Kidney (tissue), 22 donors: ENCODE measurements at places on chromosomes 11 and 22. TPM values are rescaled to one million over a fixed set of nuclear protein-coding genes. Genes with fewer than 3 reads are reported as not detected.

OR56A1 gene
- 0.03 TPM for total RNA-seq

DNA sequence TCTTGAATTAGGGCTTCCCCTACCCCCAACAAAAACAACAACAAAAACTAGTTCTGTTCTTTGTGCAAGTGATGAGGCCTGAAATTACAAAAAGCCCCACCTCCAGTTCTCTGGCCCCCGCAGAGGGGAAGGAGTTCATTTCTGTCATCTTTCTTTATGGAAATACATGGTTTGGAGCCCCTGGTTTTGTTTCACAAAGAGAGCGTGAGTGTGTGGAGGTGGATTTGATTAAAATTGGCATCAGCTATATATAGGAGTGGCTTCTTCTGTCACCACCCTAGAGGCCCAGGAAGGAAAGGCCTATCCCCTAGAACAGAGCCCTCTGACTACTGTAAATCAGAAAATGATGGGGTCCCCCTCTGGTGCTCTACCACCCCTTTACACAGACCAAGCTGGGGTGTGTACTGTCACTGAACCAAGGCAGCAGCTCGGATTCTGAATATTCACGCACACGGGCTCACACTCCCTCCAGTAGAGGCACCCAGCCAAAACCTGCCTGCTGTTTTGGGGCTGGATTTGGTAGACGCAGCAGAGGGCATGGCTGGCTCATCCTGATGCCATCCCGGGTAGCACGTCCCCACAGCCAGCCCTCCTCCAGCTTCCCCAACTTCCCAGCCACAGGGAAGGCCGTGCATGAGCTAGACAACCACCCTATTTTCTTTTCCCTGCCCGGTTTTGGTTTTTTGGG, 19.4 kb downstream of the RCOR2 start:
- DNase-seq, result no peak
- H3K27ac ChIP-seq, result no peak overlapping the region
- peaks cover 74% of the 10 kb centered on the region for H3K36me3 ChIP-seq
- H3K27me3 ChIP-seq, result no peaks in the 10 kb centered on the region
- H3K4me1 ChIP-seq, result no peaks in the 10 kb centered on the region

PDXP gene
- 6.3 TPM for total RNA-seq

GRCh38 chr11:5242208-5242607, 7.4 kb downstream of the HBG1 start:
- no peak overlapping the region for H3K27ac ChIP-seq
- H3K4me3 ChIP-seq, result no peak overlapping the region
- no peaks in the 10 kb centered on the region for H3K36me3 ChIP-seq
- no peaks in the 10 kb centered on the region for H3K4me1 ChIP-seq
- no peak for DNase-seq

DNA sequence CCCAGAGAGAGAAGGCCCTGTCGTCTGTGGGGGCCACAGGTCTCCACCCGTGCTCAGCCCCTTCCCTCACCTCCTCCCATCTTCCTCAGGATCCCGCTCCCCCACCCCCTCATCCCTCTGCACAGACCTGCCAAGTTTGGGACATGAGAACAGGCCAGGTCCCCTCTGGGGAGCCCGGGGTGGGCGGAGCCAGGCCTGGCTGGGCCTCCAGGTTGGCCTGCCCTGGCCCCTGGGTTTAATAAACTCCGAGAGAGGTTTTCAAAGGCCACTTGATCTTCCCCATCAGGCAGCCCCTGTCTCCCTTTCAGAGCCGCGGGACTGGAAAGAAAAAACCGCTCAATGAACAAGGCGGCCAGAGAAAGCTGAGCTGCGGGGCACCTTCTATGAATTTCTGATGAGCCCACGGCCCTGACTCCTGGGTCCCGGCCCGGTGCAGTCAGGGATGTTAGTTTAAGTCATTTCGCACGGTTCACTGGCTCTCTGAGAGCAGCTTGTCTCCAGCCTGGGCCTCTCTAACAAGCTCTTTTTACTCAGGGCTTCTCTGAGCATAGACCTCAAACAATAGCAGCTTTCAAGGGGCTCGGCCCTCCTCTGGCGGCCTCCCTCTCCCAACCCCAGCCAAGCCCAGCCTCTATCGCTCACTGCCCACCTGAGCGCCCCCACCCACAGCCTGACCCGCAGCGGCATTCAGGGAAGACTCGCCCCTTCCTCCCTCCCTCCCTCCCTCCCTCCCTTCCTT, 64.8 kb downstream of the RPUSD4 start:
- peaks cover 2% of the 10 kb centered on the region for H3K4me1 ChIP-seq
- no peaks in the 10 kb centered on the region for H3K27me3 ChIP-seq
- no peaks in the 10 kb centered on the region for H3K36me3 ChIP-seq
- H3K4me3 ChIP-seq, result no peak overlapping the region
- peak; percentile 89 for DNase-seq

GRCh38 chr11:70252844-70253243, 17.6 kb upstream of the PPFIA1 start:
- H3K4me1 ChIP-seq, result no peaks in the 10 kb centered on the region
- no peaks in the 10 kb centered on the region for H3K27me3 ChIP-seq
- no peak overlapping the region for H3K4me3 ChIP-seq
- H3K36me3 ChIP-seq, result no peaks in the 10 kb centered on the region
- H3K27ac ChIP-seq, result no peak overlapping the region

DNA sequence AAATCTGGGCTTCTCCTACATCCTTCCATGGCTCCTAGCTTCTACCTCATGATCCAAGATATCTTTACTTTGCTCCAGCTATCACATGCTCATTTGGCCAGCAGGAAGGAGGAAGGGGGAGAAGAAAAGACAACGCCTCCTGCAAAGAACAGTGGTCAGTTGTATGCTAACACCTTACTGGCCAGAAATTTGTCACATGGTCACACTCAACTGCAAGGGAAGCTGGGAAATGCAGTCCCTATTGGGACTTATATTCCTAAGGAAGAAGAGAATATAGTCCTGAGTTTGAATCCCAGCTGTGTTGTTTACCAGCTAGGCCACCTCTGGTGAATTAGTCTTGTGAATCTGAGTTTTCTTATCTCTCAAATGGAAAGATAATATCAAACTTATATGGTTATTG, 272.0 kb downstream of the BLID start:
- H3K4me3 ChIP-seq, result no peak overlapping the region
- H3K36me3 ChIP-seq, result no peaks in the 10 kb centered on the region
- H3K27me3 ChIP-seq, result no peaks in the 10 kb centered on the region
- no peak for DNase-seq

PIH1D2 gene
- 7.5 TPM for total RNA-seq

GP1BB gene
- total RNA-seq, result 1.9 TPM

EFCAB6 gene
- 11.8 TPM for total RNA-seq

DNA sequence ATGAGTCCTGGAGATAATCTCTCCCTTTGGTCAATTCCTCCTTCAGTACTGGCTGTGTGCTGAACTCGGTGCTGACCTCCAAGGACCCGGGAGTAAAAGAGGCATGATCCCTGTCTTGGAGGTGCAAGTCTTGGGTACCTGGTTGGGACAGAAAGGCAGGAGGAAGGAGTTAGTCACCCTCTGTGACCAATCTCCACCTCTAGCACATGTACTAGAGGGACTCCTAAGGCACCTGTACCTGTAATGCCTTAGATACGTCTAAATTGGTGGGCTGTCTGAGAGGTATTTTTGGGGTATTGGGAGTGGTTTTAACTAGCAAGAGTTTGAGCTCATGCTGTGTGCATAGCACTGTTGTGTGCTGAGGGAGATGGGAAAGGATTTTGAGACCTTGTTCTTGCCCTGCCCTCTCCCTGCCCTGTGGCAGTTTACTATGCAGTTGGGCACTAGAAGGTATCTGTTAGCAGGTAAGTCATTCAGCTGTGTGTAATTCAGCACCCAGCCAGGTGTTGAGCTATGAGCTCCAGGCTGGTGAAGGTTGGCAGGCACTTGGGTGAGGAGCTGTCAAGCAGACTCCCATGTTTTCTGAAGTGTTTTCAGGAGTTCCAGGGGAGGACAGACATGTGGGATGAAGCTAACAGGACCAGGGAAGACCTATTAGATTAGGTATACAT, 2.5 kb downstream of the PANX1 start:
- H3K27ac ChIP-seq, result no peak overlapping the region
- H3K27me3 ChIP-seq, result no peaks in the 10 kb centered on the region
- H3K4me1 ChIP-seq, result no peaks in the 10 kb centered on the region
- DNase-seq, result no peak
- H3K36me3 ChIP-seq, result no peaks in the 10 kb centered on the region
- H3K4me3 ChIP-seq, result no peak overlapping the region

CTSF gene
- 58.0 TPM for total RNA-seq

SPI1 gene
- total RNA-seq, result 39.8 TPM

DNA sequence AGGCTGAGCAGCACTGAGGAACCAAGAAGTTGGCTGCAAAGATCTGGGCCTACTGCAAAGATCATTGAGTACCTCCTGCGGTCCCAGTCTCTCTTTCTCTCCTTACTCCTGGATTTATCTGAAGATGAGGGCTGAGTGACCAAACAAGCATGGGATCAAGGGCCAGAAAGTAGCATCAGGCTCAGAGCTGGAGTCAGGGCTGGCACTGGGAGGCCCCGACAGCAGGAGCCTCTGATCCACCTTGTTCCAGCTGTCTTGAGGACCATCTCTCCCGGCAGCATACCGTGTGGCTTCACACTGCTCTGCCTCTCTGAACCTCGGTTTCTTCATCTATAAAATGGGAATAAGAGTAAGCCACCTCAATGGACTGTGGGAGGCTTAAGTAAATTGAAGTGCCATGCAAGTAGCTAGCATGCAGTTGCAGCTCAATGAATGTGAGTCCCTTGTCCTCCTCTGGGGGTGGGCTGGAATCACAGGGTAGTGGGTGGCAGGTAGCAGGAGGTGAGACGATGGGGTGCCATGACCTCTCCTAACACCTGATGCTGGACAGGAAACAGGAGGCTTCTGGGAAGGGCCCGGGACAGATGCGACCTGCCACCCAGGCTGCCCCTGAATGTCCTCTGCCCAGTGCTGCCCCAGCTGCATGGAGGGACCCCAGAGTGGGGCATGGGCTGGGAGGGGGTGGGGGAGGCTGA, 52.5 kb upstream of the PRDM11 start:
- H3K27me3 ChIP-seq, result no peaks in the 10 kb centered on the region
- no peak overlapping the region for H3K4me3 ChIP-seq

GRCh38 chr11:24496736-24497725, at the start of gene LUZP2:
Gene LUZP2 (plus strand): TSS chr11:24497053.
- peak; percentile 74 for DNase-seq
- no peak within 1 kb of the TSS for H3K27ac ChIP-seq
- H3K36me3 ChIP-seq, result no peaks in the 10 kb centered on the region
- H3K27me3 ChIP-seq, result peaks cover 7% of the 10 kb centered on the region
- H3K4me3 ChIP-seq, result peak within 1 kb of the TSS; percentile 67

GRCh38 chr22:32712644-32713355, 88.7 kb upstream of the TIMP3 start:
- no peak for DNase-seq
- H3K4me3 ChIP-seq, result no peak overlapping the region
- no peaks in the 10 kb centered on the region for H3K27me3 ChIP-seq
- no peaks in the 10 kb centered on the region for H3K36me3 ChIP-seq
- H3K27ac ChIP-seq, result no peak overlapping the region

GRCh38 chr22:42179616-42180015, 49.0 kb upstream of the CYP2D6 start:
- H3K36me3 ChIP-seq, result no peaks in the 10 kb centered on the region
- H3K4me1 ChIP-seq, result no peaks in the 10 kb centered on the region
- H3K27ac ChIP-seq, result no peak overlapping the region
- H3K27me3 ChIP-seq, result no peaks in the 10 kb centered on the region
- DNase-seq, result no peak
- H3K4me3 ChIP-seq, result no peak overlapping the region

- H3K4me3 ChIP-seq, result no peak overlapping the region
- DNase-seq, result no peak
- no peak overlapping the region for H3K27ac ChIP-seq
- H3K36me3 ChIP-seq, result no peaks in the 10 kb centered on the region
- H3K4me1 ChIP-seq, result no peaks in the 10 kb centered on the region
Measured at GRCh38 chr22:38970551-38970950, 11.6 kb upstream of the APOBEC3B start.

DNA sequence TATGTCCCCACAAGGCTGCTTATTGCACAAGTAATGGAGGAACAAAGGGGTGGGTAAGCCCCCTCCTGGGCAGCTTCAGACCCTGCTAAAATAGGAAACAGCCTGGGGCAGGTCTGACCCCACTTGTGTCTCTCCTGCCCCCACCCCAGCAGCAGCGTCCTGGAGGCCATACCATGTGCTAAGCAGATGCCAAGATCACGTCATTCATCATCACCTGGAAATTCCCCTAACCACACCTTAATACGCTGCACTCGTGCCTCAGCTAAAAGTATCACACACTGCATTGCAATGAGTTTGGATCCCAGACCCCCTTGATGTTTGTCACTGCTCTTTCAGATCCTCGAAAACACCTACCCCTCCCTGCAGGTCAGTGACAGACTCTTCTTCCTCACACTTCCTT, 27.8 kb upstream of the GGTLC2 start:
- no peaks in the 10 kb centered on the region for H3K36me3 ChIP-seq
- no peaks in the 10 kb centered on the region for H3K4me1 ChIP-seq
- no peak overlapping the region for H3K27ac ChIP-seq
- no peak overlapping the region for H3K4me3 ChIP-seq

- DNase-seq, result no peak
- H3K27ac ChIP-seq, result no peak overlapping the region
- no peaks in the 10 kb centered on the region for H3K27me3 ChIP-seq
- no peak overlapping the region for H3K4me3 ChIP-seq
- no peaks in the 10 kb centered on the region for H3K36me3 ChIP-seq
Measured at GRCh38 chr11:84144531-84144930, 858.4 kb upstream of the CCDC90B start.

GRCh38 chr11:11584530-11584810, 37.3 kb downstream of the GALNT18 start:
- H3K27ac ChIP-seq, result no peak overlapping the region
- DNase-seq, result no peak
- no peaks in the 10 kb centered on the region for H3K36me3 ChIP-seq
- H3K4me3 ChIP-seq, result no peak overlapping the region
- no peaks in the 10 kb centered on the region for H3K27me3 ChIP-seq

APOC3 gene
- not detected for total RNA-seq

ETS1 gene
- 124 TPM for total RNA-seq

GRCh38 chr11:77101043-77101537, 1.6 kb upstream of the OMP start:
- no peaks in the 10 kb centered on the region for H3K4me1 ChIP-seq
- H3K27me3 ChIP-seq, result no peaks in the 10 kb centered on the region
- H3K27ac ChIP-seq, result no peak overlapping the region
- no peaks in the 10 kb centered on the region for H3K36me3 ChIP-seq
- H3K4me3 ChIP-seq, result no peak overlapping the region

- peak overlapping the region; percentile 91 for H3K4me3 ChIP-seq
- H3K27me3 ChIP-seq, result no peaks in the 10 kb centered on the region
- H3K36me3 ChIP-seq, result no peaks in the 10 kb centered on the region
- peak; percentile 96 for DNase-seq
- peak overlapping the region; percentile 97 for H3K27ac ChIP-seq
Measured at GRCh38 chr22:49962012-49962750, 1.6 kb downstream of the PIM3 start.

OSM gene
- total RNA-seq, result 1.2 TPM

- no peak overlapping the region for H3K27ac ChIP-seq
- no peaks in the 10 kb centered on the region for H3K27me3 ChIP-seq
- peaks cover 17% of the 10 kb centered on the region for H3K36me3 ChIP-seq
- H3K4me3 ChIP-seq, result no peak overlapping the region
Measured at GRCh38 chr11:70371241-70371640, 27.1 kb upstream of the CTTN start.

NXPE1 gene
- 0.25 TPM for total RNA-seq

ABTB2 gene
- total RNA-seq, result 22.1 TPM
